Stimulated activated CD4-positive, alpha-beta T cell treated with anti-CD3 and anti-CD28 coated beads, Interleukin-1b, Interleukin-23, amount 100 ng/mL, for 1 hour (primary cell): ENCODE measurements at places on chromosomes 16 and 17.

DNA sequence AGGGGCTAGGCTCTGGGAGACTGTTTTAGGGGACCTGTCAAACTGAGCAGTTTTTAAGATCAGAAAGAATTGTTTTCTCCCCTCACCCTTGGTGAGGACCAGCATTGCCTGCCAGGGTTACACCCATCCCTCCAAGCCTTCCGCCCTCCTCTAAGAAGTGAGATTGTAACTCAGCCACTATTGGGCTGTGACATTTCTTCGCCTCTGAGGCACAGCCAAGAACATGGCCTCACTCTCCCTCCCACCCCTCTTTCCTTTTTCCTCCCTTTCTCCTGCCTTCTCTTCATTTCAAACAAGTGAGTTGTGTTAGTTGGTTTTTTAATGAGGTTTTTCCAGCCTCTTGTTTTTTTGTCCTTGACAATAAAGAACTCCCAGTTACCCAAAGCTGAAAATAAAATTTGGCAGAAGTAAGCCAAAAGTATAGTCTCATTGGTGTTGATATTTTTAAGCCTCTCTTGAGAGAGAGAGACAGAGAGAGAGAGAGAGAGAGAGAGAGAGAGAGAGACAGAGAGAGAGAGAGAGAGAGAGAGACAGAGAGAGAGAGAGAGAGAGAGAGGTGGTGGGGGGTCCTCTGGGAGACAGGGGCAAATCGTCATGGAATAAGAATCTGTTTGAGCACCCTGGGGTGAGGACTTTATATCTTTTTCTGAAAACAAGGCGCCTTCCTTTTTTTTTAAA lies 77.2 kb upstream of the TBX2 start:
- no peak for DNase-seq

DNA sequence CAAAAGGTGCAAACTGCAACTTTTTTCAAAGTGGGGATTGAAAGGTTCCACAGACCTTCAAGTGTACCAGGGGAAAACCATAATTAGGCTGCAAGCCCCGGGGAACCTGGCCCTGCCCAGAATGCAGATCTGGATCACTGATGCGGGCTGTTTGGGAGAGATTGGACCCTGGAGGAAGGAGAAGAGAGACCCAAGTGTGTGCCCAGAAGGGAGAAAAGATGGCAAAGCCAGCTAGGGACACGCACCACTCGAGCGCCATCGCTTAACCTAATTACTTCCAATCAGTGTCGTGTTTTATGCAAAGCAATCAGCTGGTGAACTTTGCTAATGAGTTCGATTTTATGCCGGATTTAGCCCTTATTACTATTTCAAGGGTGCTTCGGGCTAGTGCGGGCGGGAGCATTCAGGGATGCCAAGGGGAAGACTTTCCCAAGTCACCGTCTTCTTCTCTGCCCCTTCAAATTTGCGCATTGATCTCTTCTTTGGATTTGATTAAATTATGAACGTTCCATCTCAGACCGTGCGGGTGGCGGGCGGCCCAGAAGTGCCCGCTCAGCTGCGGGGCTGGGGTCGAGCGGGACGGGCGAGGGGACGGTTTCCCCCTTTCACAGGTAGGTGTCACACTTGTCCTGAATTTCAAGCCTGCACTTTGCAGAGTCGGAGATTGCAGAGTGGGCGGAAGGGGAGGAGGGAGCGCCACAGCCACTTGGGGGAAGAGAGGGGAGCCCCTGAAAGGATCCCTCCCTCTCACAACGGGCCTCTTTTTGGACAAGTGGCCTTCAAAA lies 4.0 kb downstream of the IRX5 start:
- no peak for DNase-seq

DNA sequence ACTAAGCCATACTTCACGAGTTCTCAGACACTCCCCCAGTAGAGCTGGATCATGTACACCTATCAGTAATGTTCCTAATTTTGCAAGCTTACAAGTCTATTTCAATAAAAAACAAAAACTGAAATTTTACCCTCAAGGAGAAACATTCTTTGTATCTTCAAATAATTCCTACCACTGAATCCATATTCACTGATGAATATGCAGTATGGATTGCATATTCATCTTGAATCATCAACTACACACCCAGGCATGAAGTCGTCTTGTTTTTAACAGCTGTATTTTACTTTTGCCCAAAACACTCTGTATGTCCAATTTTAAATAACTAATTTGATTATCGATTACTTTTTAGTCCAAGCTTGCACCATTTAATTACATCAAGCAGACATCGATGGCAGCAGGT lies 31.8 kb downstream of the ZDHHC7 start:
- DNase-seq = no peak

DNA sequence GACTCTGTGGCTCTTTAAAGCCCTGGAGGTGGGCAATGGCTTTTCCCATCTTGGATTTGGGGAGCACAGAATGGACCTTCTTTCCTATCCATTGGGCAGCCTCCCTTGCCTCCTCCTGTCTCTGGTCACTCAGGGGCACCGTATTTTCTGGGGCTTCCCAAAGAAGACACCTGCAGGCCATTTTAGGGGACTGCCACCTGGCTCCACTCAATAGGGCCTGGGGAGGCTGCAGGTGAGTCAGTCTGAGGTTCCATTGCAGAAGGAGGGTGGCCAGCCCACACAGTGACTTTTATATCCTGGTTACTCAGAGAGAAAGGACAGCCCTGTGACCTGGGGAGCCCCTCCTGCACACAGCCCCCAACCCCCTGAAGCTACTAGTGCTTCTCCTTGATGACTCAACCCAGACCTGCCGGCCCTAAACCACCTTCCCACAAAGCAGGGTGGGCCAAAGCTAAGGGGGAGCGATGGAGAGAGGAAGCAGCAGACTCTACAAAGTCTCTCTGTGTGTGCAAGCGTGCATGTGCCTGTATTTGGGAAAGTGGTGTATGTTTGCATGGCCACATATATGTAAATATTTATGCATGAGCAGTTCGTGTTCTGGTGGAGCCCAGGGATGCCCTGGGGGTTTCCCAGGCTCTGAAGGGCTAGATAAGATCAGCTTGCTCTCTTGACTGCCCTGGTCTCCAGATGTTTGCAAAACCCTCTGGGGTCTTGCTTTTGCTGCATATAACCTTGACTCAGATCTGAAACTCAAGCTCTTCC lies 5.0 kb downstream of the CX3CL1 start:
- DNase-seq = no peak

DNA sequence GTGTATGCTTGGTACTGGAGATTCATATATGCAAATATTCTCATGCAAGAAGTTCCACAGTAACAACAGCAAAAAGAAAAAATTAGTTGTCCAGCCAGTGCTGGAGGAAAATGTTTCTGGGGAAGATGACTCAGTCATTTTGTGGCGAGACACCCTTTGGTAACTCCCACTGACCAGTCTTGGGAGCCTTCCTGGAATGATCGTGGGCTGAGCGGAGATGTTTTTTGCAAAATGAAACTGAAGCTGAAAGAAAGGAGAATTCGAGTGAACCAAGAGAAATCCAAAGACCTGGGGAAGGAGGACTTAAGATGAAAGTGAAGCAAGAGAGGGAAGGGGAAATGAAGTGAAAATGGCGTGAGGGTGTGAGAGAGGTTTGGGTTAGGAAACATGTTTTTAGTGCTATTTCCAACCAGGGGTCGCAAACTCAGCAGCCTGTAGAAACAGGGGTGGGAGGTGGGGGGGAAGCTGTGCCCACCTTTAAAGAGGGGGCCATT lies 5.2 kb downstream of the ITPRIPL2 start:
- no peak for DNase-seq

- no peak for DNase-seq
Measured at GRCh38 chr16:75007443-75007842, 8.6 kb downstream of the ZNRF1 start.

- no peak for DNase-seq
Measured at GRCh38 chr16:46808997-46809396, 22.0 kb downstream of the C16orf87 start.

DNA sequence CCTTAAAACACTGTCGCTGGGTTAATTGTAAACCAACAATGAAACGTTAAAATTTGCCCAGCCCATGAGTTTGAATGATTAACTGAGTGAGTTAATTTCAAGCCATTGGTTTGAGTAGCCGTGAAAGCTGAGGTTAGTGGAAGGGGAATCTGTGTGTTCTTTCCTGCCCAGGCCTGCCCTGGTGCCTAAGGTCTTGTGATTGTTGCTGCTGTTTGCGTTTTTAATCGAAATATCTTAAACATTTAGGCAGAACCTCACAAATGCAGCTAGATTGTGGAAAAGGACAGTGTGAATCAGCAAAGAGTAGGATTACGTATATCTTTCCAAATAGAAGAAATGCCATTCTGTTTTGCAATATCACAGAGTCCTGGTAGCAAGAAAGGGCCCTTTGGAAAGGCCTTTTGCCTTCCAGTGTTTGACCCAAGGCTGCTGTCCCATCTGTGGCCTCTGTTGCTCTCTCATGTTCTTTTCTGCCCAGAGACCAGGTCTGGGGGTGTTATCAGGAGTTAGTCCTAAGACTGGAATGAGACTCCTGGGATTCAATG lies 113.8 kb downstream of the MSI2 start:
- no peak for DNase-seq

- peak; percentile 48 for DNase-seq
Measured at GRCh38 chr17:64306850-64307463, 43.9 kb upstream of the TEX2 start.

DNA sequence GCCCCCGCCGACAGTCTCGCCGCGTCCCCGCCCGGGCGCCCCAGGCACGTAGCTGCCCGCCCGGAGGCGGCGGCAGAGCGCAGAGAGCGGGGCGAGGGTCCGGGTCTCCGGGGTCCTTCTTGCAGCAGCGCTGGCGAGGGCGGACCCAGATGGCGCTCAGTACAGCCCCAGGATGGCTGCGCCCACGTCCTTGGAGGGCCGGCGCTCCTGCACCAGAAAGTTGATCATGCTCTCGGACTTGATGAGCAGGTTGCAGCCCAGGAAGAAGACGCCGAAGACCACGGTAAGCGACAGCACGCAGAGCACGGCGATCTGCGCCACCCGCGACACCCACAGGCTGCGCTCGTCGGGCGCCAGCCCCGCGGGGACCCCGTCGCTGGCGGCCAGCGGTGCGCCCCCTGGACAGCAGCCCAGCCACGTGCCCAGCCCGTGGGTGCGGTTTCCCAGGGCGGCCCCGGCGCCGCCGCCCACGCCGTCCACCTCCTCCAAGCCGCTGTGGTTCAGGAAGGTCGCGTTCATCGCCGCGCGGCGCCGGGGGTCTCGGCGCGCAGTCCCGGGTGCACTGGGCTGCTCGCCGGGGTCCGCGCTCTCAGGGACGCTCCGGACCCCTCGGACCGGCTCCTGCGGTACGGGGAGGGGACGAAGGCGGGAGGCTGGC lies 435 bp downstream of the RPRML start:
- DNase-seq = no peak

DNA sequence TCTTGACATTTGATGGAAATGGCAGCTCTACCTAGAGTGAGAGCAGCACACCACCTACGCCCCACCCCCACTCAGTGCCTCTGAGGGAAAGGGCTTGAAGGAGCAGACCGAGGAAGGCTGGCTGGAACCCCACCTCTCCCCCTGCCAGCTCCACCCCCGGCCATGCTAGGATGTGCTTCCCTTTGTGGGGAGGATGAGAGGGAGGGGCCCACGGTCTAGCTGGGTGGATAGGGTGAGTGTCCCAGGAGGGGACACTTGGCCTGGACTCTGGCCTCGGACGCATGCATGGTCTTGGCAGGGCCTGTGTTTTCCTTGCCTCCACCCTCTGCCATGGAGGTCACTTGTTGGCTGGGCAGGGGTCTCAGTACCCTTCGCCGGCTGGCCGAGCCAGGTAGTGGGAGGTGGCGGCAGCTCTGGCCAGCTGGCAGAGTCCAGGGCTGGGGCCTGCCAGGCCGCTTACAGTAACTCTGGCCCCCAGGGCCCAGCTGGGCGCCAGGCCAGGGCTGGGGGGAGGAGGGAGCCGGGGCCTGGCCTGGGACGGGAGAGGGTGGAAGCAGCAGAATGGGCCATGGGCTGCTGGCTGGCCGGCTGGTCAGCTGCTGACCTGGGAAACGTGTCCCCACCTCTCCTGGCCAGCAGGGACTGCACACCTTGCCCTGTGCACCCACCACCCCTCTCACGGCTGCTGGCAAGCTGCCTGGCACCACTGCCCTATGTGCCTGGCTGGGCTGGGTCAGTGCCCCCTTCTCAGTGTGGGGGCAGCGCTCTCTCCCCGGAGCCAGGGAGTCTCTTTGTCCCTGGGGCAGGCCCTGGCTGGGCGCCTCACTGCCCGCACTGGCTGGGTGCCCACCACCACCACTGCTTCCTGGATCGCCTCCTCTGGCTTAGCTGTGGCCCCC lies 23.0 kb downstream of the RARA start:
- DNase-seq = no peak

GRCh38 chr16:19114359-19115147 lies 789 bp downstream of the ITPRIPL2 start:
- DNase-seq = no peak

GRCh38 chr17:55160501-55160900 lies 104.3 kb upstream of the HLF start:
- no peak for DNase-seq

- no peak for DNase-seq
Measured at GRCh38 chr17:79837888-79838521, 1.2 kb downstream of the CBX4 start.

- DNase-seq = peak; percentile 56
Measured at GRCh38 chr17:38871247-38872015, 1.6 kb downstream of the LASP1 start.

GRCh38 chr17:66652840-66653507 lies 181.9 kb upstream of the CACNG5 start:
- DNase-seq = no peak

- DNase-seq = no peak
Measured at GRCh38 chr17:57914273-57915142, 40.7 kb downstream of the CUEDC1 start.

GRCh38 chr17:50079334-50080095 lies 15.6 kb upstream of the PDK2 start:
- DNase-seq = no peak
